ENCODE measurements at places on chromosomes 16 and 17. TPM values are rescaled to one million over a fixed set of nuclear protein-coding genes. Genes with fewer than 3 reads are reported as not detected.

Gene ADGRG1
- 0.77 TPM for total RNA-seq

Gene MYOCD
- not detected for total RNA-seq

Gene CSNK2A2
- 65.8 TPM for total RNA-seq

Gene MCRIP2
- total RNA-seq, result 32.2 TPM

Gene ZNF423
- total RNA-seq, result not detected

Gene KLHL10
- not detected for total RNA-seq

Gene BRIP1
- 0.75 TPM for total RNA-seq

Gene RAB26
- total RNA-seq, result not detected

Gene KRT23
- total RNA-seq, result not detected

Gene ALDH3A2
- total RNA-seq, result 55.5 TPM

Gene QRICH2
- 6.5 TPM for total RNA-seq

Gene ARL17A
- total RNA-seq, result 27.3 TPM

Gene HBM
- not detected for total RNA-seq

Gene TADA2A
- 28.4 TPM for total RNA-seq

Gene C16orf46
- total RNA-seq, result not detected

Gene LSM12
- total RNA-seq, result 33.3 TPM

Gene KRT32
- total RNA-seq, result not detected

Gene IL17C
- 0.60 TPM for total RNA-seq

Gene ACAP1
- total RNA-seq, result 466 TPM

Gene MYCBPAP
- total RNA-seq, result 1.3 TPM

Gene CD300C
- not detected for total RNA-seq

Gene NOL3
- 1.6 TPM for total RNA-seq

Gene TP53TG3C
- not detected for total RNA-seq

Gene CCL7
- not detected for total RNA-seq

Gene RANBP10
- total RNA-seq, result 18.5 TPM

Gene CD300H
- not detected for total RNA-seq

Gene RAC3
- 1.4 TPM for total RNA-seq

Measured in naive thymus-derived CD8-positive, alpha-beta T cell (primary cell).